Activated naive CD8-positive, alpha-beta T cell treated with anti-CD3 and anti-CD28 coated beads for 36 hours (primary cell): ENCODE measurements at places on chromosomes 16 and 17. TPM values are rescaled to one million over a fixed set of nuclear protein-coding genes. Genes with fewer than 3 reads are reported as not detected.

Gene TOX3
- not detected for total RNA-seq

DNA sequence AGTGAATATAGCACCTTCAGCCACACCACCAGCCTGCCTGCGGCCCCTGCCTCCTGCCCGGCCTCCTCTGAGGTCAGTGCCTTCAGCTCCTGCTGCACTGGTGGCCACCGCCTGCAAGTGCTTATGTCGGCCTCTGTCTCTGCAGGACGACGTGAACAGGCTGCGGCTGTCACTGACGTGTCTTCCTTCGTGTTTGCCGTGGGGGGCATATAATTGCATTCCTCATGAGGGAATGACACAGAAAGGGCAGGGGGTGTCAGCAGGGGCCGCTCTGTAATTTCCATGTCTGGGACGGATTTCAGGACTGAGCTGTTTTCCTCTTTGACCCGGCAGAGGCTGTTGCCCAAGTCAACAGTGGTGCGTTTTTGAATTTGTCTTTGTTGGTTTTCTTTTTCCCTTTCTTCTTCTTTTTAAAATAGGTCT is 28.5 kb downstream of the CMIP start:
- H3K27me3 ChIP-seq: no peaks in the 10 kb centered on the region
- no peak overlapping the region for H3K4me3 ChIP-seq
- peaks cover 64% of the 10 kb centered on the region for H3K4me1 ChIP-seq
- H3K27ac ChIP-seq: no peak overlapping the region
- peaks cover 4% of the 10 kb centered on the region for H3K36me3 ChIP-seq

DNA sequence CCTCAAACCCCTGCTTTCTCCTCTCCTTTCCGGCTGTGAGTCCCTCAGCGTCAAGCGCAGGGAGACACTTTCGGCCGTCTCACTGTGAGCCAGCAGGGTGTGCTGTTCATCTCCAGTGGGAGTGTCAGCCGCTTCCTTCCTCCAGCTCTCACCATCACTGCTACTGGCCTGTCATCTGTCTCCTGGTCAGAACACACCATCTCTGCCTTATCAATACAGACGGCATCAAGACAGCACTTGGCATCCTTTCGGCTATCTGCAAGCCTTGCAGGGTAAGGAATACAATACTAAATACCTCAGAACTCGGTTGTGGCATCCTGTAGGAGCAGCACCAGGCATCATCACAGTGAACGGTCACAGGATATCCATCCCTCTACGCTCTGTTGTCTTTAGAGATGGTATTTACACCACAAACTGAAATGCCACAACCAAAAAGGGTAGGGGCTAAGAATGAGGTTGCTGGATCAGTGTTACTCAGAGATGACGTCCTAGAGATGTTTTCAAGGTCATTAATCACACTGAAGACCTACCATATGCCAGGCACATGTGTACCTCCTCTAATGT is 20.7 kb upstream of the CMTM4 start:
- no peaks in the 10 kb centered on the region for H3K36me3 ChIP-seq
- no peaks in the 10 kb centered on the region for H3K4me1 ChIP-seq
- H3K4me3 ChIP-seq: no peak overlapping the region
- DNase-seq: peak; percentile 7

Gene TMC5
- not detected for total RNA-seq

DNA sequence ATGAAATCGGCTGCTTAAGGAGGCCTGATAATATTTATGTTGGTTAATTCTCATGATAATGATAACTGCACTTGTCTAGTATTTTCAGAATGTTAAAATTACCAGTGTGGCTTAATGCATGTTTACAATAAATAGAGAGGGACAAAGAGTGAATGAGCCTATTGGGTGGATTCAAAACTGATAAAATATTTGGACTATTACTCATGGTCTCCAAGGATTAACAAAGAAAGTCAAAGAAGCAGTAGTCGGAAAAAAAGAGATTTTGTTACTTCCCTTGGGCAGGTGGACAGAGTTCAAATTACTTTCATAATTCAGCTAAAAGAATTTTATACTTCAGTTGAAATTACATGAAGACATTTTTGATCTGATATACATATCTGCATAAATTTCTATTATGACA is 258.2 kb upstream of the PMFBP1 start:
- no peak for DNase-seq
- H3K4me1 ChIP-seq: no peaks in the 10 kb centered on the region
- no peak overlapping the region for H3K4me3 ChIP-seq
- H3K27ac ChIP-seq: no peak overlapping the region
- peaks cover 6% of the 10 kb centered on the region for H3K36me3 ChIP-seq
- H3K27me3 ChIP-seq: no peaks in the 10 kb centered on the region

DNA sequence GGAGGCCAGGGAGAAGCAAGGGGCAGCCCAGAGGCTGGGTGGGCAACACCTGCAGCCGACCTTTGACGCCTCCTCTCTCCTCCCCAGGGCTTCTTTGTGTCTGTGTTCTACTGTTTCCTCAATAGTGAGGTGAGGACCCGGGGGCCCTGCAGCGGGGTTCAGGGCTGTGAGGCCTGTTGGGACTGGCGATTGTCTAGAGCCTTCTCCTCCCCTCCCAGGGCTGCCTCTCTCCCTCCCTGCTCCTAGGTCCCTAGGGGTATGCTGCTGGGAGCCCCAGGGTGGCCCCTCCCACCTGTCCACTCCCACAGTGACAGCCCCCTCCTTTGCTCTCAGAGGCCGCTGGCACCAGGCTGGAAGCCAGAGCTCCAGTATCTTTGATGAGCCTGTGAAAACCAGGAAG is 10.8 kb upstream of the SPPL2C start:
- H3K27ac ChIP-seq: no peak overlapping the region
- no peak for DNase-seq
- H3K4me1 ChIP-seq: no peaks in the 10 kb centered on the region
- peaks cover 2% of the 10 kb centered on the region for H3K27me3 ChIP-seq
- H3K36me3 ChIP-seq: no peaks in the 10 kb centered on the region

DNA sequence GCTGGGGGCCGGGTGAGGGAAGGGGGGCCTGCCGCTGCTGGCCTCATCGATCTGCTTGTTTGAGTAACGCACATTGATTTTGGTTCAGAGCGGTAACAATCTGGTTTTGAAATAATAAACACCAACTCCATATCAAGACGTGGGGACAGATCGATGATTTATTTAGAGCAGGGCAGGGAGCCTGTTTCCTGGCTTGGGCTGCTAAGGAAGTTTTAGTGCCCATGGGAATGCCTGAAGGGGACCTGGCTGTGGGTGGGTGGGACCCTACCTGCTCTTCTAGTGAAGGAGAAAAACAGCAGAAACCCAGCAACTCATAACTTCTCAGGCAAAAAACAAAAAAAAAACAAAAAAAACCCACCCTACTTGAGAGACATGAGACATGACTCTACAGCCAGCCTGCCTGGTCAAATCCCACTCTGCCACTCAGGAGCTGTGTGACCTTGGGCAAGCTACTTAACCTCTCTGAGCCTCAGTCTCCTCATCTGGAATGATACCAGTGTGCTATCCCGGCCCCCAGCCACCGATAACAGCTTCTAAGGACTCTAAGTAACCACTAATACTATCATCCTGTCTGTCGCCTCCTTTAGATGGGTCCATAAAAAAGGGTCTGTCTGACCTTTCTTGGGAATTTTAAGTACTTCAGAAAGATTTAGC is 66.0 kb downstream of the PIPOX start:
- no peak overlapping the region for H3K27ac ChIP-seq
- H3K27me3 ChIP-seq: no peaks in the 10 kb centered on the region
- no peak for DNase-seq
- peaks cover 2% of the 10 kb centered on the region for H3K36me3 ChIP-seq
- no peak overlapping the region for H3K4me3 ChIP-seq

GRCh38 chr17:80694992-80695912 is 150.6 kb downstream of the RPTOR start:
- H3K27me3 ChIP-seq: no peaks in the 10 kb centered on the region
- H3K4me3 ChIP-seq: no peak overlapping the region
- no peak for DNase-seq
- peaks cover 10% of the 10 kb centered on the region for H3K36me3 ChIP-seq
- H3K27ac ChIP-seq: peak overlapping the region; percentile 76

- no peaks in the 10 kb centered on the region for H3K36me3 ChIP-seq
- peaks cover 36% of the 10 kb centered on the region for H3K4me1 ChIP-seq
- no peak for DNase-seq
Measured at GRCh38 chr17:17235212-17236174, 1.5 kb downstream of the FLCN start.

- no peak overlapping the region for H3K27ac ChIP-seq
- H3K4me3 ChIP-seq: no peak overlapping the region
- no peaks in the 10 kb centered on the region for H3K27me3 ChIP-seq
- no peak for DNase-seq
Measured at GRCh38 chr17:66169839-66170238, 22.1 kb downstream of the CEP112 start.

- no peak overlapping the region for H3K27ac ChIP-seq
- no peaks in the 10 kb centered on the region for H3K27me3 ChIP-seq
- no peak overlapping the region for H3K4me3 ChIP-seq
- peaks cover 12% of the 10 kb centered on the region for H3K4me1 ChIP-seq
- no peak for DNase-seq
- H3K36me3 ChIP-seq: peaks cover 45% of the 10 kb centered on the region
Measured at GRCh38 chr16:18834864-18835263, 33.5 kb upstream of the ARL6IP1 start.

Gene RAMP2
- not detected for total RNA-seq

- DNase-seq: peak; percentile 76
- H3K27ac ChIP-seq: peak overlapping the region; percentile 70
- peaks cover 60% of the 10 kb centered on the region for H3K36me3 ChIP-seq
- no peak overlapping the region for H3K4me3 ChIP-seq
- peaks cover 23% of the 10 kb centered on the region for H3K4me1 ChIP-seq
Measured at GRCh38 chr17:82257473-82257872, 16.0 kb downstream of the CSNK1D start.

Gene HOXB3
- 2.0 TPM for total RNA-seq

DNA sequence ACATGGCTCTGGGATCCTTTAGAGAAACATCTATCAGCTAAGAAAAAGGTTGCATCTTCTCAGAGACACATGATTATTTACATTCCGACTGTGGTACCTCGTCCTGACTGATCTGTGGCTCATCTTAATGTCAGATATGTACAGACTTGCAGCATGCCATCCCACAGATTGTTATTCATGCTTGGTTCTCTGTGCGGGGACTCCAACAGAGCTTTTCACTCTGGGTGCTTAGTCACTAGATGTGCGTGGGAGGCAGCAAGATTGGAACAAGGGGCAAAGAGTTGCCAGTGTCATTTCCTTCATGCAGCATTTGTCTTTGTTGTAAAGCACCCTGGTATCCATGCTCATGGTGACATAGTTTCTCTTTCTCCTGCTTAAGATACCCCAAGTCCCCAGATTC is 179.1 kb upstream of the CACNG5 start:
- peaks cover 84% of the 10 kb centered on the region for H3K36me3 ChIP-seq
- no peak overlapping the region for H3K4me3 ChIP-seq
- peaks cover 37% of the 10 kb centered on the region for H3K4me1 ChIP-seq
- H3K27ac ChIP-seq: peak overlapping the region; percentile 21

- no peak for DNase-seq
- no peaks in the 10 kb centered on the region for H3K27me3 ChIP-seq
- H3K36me3 ChIP-seq: no peaks in the 10 kb centered on the region
- H3K4me3 ChIP-seq: no peak overlapping the region
- H3K27ac ChIP-seq: no peak overlapping the region
Measured at GRCh38 chr17:16934836-16935235, 37.1 kb downstream of the TNFRSF13B start.

DNA sequence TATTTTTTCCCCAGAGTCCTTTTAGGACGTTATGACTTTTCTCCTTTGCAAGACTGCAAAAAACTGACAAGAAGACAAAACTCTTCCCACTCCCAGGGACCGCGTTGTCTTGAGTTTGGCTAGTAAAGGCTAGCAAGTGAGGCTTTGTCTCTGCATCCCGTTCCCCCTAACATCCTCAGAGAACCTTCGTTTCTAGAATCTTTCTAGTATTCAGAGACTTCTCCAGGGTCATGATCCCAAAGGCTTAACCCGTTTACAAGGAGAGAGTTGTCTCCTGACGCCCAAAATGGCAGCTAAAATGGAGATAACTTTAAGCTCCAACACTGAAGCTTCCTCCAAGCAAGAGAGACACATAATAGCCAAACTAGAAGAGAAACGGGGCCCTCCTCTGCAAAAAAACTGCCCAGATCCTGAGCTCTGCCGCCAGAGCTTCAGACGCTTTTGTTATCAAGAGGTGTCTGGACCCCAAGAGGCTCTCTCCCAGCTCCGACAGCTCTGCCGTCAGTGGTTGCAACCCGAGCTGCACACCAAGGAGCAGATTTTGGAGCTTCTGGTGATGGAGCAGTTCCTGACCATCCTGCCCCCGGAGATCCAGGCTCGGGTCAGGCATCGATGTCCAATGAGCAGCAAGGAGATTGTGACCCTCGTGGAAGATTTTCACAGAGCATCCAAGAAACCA is 843 bp downstream of the ZNF174 start:
- DNase-seq: no peak
- H3K36me3 ChIP-seq: peaks cover 71% of the 10 kb centered on the region
- peak overlapping the region; percentile 97 for H3K4me3 ChIP-seq
